CD4-positive, alpha-beta T cell (primary cell): ENCODE measurements at places on chromosomes 13 and 19.

DNA sequence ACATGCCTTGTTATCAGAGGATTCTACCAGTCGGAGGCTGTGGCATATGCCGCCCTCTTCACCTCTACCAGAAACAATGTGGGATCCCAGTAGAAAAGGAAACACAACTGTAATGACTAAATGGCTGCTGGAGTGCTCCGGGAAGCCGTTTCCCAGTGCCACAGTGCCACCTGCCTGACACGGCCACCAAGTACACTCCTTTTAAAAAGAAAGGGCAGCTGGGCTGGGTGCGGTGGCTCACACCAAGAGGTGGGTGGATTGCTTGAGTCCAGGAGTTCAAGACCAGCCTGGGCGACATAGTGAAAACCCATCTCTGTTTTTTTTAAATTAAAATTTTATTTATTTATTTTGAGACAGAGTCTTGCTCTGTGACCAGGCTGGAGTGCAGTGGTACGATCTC, 67.3 kb downstream of the TRPM4 start:
- peak; percentile 56 for DNase-seq

GRCh38 chr19:53432088-53432661, 391 bp downstream of the ZNF761 start:
- DNase-seq = no peak

GRCh38 chr19:7759156-7759555, 3.9 kb upstream of the CLEC4M start:
- DNase-seq = no peak

DNA sequence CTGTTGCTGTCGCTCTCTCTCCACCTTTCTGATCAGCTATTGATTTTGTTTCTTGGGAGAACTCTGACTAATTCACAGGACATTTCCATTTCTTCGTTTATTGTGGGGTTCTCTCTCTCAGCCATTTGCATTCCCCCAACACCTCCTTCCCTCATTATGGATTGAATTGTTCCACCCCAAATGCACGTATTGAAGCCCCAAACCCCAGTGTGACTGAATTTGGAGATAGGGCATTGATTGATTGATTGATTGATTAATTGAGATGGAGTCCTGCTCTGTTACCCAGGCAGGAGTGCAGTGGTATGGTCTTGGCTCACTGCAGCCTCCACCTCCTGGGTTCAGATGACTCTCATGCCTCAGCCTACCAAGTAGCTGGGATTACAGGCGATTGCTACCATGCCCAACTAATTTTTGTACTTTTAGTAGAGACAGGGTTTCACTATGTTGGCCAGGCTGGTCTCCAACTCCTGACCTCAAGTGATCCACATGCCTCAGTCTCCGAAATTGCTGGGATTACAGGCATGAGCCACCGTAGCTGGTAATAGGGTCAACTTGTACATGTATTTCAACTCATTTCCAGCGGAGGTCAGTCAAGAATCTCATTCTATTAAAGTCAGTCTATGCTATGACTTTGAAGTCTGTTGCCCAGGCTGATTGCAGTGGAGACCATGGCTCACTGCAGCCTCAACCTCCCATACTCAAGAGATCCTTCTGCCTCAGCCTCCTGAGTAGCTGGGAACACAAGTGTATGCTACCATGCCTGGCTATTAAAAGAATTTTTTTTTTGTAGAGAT, 13.6 kb downstream of the NFILZ start:
- no peak for DNase-seq

- no peak for DNase-seq
These were observed 18.3 kb upstream of the SLC1A6 start for GRCh38 chr19:14997981-14998380.

- peak; percentile 54 for DNase-seq
These were observed 5.6 kb downstream of the APC2 start for GRCh38 chr19:1455336-1456120.

- DNase-seq = no peak
These were observed 7.2 kb downstream of the GPX4 start for GRCh38 chr19:1110809-1111640.

DNA sequence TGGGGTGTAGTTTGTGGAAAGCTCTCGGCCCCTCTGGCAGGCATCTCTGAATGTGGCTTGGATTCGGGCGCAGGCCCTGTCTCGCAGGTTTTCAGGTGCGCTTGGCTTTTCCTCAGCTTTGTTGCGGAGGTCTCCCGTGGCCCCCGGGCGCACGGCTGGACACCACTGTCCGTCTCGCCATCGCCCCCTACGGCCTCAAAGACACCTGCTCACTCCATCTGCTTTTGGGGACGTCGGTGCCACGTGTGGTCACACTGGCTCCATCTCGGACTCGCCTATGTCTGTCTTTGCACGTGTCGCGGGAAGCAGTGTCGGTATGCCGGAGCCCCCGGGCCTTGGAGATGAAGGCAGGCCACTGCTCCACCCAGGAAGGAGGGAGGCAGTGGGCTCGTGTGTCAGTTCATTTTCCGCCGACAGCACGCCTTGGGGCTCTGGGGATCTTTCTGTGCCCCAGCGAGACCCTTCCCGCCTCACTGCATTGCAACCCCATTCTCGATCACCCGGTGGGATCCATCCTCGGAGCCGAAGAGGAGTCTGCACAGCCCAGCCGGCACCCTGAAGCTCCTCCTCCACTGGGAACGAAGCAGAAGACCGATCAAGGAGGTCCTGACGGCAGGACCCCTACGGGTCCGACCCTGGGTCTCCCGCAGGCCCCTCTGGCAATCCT, 42.1 kb downstream of the ZNF146 start:
- DNase-seq = no peak

GRCh38 chr13:22320991-22321390, 650.1 kb downstream of the FGF9 start:
- no peak for DNase-seq

DNA sequence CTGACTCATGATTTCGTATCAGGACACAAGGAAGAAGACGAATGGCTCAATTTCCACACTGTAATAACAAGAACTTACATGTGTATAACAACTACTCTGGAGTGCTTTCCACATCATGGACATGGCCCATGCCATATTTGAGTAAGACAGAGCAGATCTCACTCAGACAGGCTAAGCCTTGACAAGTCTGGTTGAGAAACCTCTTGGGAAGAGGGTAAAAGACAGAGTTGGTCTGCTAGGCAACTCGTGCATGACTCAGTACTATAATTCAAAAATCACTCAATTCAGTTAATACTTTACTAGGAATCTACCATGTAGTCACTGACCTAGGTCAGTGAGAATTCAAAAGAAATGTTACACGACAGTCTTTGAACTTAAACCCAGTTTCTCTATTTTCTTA, 5.7 kb upstream of the THSD1 start:
- DNase-seq = no peak

DNA sequence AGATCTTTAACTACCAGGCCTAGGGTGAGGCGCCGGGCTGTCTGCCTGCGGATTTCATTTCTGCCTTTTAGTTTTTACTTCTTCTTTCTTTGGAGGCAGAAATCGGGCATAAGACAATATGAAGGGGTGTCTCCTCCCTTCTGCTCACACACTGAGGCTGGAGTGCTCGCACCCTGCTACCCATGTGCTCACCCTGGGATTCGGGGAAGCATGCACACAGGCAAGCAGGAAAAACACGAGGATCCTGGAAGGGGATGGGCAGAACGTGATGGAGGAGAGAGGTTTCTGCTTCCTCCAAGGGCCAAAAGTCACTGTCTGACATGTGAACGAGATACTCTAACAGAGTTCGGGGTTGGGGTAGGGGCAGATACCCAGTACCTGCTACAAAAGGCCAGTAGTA, 28.4 kb downstream of the ZNF823 start:
- no peak for DNase-seq

GRCh38 chr13:109764470-109765291, 21.7 kb downstream of the IRS2 start:
- no peak for DNase-seq

GRCh38 chr19:48918071-48918470, 15.4 kb upstream of the DHDH start:
- DNase-seq = no peak

DNA sequence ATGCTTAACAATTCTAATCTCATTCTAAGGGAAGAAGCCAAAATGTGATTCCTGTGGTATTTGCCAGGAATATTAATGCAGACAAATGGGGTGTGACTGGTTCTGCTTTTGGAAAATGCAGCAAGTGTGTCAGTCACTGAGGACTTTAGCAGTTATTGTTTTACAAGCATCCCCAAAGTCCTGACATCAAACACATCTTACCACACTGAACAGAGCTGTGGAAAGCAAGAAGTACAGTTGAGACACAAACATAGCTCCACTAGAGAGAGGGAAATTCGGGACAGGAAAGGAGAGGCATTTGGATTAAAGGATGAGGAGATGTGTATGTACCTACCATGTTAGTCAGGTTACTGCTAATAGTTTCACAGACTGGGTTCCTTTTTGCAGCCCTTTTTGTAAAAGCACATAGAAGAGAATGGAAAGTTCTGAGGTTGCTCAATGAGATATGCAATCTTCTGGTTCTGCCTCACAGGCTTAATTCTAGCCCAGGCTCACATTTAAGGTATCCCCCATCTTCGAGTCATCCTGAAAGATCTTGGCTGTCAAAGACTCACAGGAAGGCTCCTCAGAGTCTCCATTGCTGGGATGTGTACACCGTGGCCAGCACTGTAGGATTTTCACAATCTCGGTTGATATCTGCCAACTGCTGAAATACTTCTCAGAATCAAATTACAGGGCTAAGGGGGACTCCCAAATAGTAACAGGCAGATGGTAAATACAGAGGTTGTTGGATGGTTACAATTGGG, 316.6 kb downstream of the DNAJC15 start:
- no peak for DNase-seq

DNA sequence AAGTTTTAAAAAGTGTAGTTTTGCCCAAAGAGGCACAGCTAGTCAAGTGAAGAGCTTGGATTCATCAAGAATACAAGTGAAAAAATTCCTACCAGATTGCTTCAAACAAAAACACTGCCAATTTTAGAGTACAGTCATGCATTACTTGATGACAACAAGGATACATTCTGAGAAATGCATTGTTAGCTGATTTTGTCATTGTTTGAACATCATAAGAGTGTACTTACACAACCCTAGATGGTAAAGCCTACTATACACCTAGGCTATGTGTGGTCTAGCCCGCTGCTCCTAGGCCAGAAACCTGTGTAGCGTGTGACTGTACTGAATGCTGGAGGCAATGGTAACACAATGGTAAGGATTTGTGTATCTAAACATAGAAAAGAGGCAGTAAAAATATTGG, 41.1 kb downstream of the TMTC4 start:
- no peak for DNase-seq

DNA sequence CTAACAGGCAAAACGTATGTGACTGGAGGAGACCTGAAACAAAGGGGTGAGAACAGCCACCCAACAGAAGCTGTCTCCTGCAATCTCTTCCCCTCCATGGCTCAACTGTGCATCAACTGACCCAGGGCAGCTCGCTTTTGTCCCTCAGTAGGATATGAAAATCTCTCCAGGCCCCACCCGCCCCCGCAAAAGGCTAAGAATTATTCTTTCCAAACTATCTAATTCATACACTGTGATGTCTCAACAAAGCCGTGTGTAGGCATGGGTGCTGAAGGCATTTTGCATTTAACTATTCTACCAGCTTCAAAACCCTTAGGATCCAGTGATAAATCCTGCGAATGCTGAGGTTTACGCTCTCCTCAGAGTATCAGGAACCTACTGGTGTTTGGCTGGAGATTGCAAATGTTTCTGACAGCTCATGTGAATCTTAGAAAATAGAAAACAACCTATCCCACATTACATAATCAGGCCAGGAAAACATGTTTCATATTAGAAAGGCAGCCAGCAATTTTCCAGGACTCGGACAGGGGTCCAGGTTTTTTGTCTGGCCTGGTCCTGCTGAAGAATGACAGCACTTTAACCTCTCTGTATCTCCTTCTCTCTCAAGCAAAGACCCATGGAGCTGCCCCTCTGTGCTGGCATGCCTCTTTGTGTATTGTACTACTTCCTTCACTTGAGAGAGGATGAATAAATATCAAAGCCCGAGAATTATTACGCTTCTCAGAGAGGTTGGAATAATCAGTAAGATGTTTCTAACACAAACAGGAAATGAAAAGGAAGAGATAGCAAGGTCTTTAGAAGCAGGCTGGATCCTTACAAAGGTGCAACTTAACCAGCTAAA, 17.3 kb downstream of the DHRS12 start:
- no peak for DNase-seq

DNA sequence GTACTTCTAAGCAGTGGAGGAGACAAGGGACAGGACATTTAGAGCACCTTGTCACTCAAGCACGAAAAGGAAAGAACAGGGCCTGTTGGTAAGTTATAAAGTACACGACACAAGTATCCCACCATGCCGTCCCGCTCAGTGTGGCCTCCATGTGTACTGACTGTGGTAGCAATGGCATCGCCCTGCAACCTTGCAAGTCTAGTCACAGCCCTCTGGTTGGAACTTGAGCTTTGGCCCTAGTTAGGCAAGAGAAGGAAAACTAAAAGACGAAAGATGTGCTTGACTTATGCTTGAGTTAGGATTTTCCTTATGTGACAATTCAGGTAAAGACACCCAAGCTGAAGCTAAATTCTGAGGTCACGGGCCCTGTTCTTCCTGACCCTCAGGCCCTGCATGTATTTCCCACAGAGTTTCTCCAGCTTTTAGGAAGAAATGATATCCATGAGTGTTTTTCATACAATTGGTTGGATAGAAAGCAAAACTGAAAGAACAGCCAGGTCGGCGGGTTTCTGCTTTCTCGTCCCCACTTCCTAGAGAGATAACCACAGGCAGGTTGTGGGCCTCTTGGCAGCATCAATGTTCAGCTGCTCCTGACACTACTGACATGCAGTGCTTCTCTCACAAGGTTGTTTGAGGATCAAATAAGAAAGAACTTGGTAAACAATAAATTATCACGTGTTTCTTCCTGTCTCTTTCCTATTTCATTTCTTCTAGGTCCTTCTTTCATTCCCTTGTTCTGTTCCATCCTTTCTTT, 216.2 kb downstream of the IRS2 start:
- no peak for DNase-seq

- no peak for DNase-seq
These were observed 2.5 kb downstream of the HDGFL2 start for GRCh38 chr19:4474514-4475022.

GRCh38 chr13:110869231-110869804, 45.6 kb downstream of the ANKRD10 start:
- no peak for DNase-seq

- no peak for DNase-seq
These were observed 26.3 kb downstream of the DCAF15 start for GRCh38 chr19:13978351-13979243.

DNA sequence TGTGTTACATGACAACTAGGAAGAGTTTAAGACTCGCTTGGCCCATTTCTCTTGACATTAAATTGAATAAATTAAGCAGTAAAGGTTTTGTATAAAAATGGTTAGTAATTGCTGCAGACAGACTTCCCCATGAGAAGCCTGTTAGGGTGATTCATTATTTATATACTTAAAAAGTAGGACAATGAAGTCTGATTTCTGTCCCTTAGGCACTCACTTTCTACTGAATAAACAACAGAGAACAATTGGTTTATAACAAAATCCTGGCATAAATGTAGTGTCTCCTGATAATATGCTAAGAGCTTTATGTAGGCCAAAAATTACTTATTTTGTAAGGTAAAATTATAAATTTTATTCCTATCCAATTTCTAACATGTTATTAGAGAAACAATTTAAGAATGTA, 2138.5 kb upstream of the PCDH20 start:
- DNase-seq = no peak

- no peak for DNase-seq
These were observed 8.7 kb upstream of the PLAUR start for GRCh38 chr19:43678512-43679261.

DNA sequence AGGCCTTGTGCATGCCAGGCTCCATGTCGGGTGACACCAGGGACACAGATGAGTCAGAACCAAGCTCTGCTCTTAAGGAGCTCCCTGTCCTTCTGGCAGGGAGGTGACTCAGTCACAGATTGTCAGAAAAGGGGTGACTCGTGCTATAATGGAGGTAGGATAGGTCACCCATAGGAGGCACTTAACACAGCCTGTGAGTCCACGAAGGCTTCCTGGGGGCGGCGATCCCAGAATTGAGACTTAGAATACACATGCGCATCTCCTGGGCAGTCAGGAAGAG, 19.6 kb downstream of the FUZ start:
- DNase-seq = no peak
